ENCODE measurements at places on chromosomes 3 and 15.

DNA sequence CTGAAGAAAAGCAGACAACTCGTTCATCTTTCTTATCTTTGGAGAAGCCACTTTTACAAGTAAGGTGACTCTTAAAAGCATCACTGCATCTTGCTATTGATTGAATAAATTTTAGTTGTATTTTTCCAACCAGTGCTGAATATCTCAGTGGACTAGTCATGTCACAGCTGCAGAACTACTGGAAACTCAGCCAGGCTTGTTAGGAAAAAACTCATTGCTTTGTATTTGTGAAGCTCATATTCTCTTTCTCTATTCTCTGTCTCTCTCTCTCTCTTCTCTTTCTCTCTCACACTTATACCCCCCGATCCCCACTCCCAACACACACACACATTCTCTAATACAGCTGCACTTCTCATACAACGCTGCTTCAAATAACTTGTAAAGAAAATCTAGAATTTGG is 104.3 kb downstream of the WDR76 start:
- no peak for DNase-seq

GRCh38 chr3:188690064-188690463 is 481.7 kb upstream of the TPRG1 start:
- no peak for DNase-seq

DNA sequence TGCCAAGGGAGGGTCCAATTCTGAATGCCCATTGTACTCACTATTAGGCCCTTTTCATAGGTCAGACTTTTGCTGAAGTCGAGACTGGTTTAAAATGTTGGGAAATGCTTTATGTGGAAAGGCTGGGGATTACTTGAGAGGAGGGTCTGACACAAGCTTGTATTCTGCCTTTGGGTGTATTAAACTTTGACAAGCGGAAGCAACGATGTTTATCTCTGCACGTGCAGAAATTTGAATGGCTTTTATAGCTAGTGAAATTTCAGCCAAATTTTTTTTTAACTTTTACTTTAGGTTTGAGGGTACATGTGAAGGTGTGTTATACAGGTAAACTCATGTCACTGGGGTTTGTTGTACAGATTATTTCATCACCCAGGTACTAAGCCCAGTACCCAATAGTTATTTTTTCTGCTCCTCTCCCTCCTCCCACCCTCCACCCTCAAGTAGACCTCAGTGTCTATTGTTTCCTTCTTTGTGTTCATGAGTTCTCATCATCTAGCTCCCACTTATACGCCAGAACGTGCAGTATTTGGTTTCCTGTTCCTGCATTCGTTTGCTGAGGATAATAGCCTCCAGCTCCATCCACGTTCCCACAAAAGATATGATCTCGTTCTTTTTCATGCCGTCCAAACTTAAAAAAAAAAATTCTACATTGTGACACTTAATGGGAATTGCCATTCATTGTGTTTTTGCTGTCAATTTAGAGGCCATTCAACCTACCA is 223.0 kb upstream of the BHLHE40 start:
- DNase-seq = no peak

DNA sequence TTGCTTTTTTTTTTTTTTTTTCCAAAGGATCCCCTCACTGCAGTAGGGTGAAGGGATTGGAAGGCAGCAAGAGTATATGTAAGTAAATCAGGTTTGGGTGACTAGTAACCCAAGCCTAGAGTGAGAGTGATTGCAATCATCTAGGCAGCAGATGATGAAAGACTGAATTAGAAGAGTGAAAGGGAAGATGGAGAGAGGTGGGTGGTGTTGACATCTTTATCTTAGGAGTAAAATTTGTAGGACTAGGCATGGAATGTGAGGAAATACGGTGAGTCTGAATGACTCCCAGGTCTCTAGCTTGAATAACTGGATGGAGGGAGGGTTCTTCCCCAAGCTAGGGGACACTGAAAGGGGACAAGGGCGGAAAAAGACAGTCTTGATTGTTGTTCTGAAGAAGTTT is 63.4 kb downstream of the TPRG1 start:
- DNase-seq = no peak

- DNase-seq = no peak
Observed at GRCh38 chr3:160754371-160754854, 1.6 kb upstream of the PPM1L start.

GRCh38 chr3:135141160-135141559 is 346.1 kb downstream of the EPHB1 start:
- no peak for DNase-seq

- no peak for DNase-seq
Observed at GRCh38 chr3:9107738-9108137, 141.7 kb downstream of the SRGAP3 start.

- DNase-seq = no peak
Observed at GRCh38 chr3:136343446-136343845, 93.3 kb downstream of the PCCB start.

DNA sequence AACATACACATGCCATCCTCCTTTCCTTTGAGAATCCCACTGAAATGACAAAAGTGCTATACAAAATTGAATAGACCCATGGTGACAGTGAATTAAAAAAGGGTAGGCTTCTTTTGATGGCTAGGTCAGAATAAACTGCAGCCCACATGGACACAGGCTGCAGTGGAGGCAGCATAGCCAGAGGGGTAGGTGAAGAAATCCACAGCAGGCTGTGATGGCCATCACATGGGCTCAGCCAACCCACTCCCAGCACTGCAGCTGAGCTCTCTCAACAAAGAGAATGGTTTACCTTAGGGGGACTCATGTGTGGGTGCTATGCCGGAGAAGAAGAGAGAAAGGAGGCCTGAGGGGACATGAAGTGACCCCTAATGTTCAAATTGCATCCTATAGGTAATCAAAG is 331.1 kb downstream of the CHST2 start:
- DNase-seq = no peak

GRCh38 chr3:189530822-189531221 is 100.4 kb upstream of the TP63 start:
- no peak for DNase-seq

GRCh38 chr3:27311400-27311799 is 57.8 kb downstream of the NEK10 start:
- no peak for DNase-seq

- no peak for DNase-seq
Observed at GRCh38 chr3:30628901-30629590, 22.6 kb downstream of the TGFBR2 start.

GRCh38 chr3:125594581-125595011 is 701 bp downstream of the OSBPL11 start:
- DNase-seq = peak; percentile 9

GRCh38 chr3:23950293-23950692 is 5.2 kb downstream of the NR1D2 start:
- no peak for DNase-seq

GRCh38 chr3:187044867-187045552 is 94.3 kb downstream of the RPL39L start:
- no peak for DNase-seq

- DNase-seq = no peak
Observed at GRCh38 chr15:80846031-80846815, 67.1 kb downstream of the CEMIP start.

DNA sequence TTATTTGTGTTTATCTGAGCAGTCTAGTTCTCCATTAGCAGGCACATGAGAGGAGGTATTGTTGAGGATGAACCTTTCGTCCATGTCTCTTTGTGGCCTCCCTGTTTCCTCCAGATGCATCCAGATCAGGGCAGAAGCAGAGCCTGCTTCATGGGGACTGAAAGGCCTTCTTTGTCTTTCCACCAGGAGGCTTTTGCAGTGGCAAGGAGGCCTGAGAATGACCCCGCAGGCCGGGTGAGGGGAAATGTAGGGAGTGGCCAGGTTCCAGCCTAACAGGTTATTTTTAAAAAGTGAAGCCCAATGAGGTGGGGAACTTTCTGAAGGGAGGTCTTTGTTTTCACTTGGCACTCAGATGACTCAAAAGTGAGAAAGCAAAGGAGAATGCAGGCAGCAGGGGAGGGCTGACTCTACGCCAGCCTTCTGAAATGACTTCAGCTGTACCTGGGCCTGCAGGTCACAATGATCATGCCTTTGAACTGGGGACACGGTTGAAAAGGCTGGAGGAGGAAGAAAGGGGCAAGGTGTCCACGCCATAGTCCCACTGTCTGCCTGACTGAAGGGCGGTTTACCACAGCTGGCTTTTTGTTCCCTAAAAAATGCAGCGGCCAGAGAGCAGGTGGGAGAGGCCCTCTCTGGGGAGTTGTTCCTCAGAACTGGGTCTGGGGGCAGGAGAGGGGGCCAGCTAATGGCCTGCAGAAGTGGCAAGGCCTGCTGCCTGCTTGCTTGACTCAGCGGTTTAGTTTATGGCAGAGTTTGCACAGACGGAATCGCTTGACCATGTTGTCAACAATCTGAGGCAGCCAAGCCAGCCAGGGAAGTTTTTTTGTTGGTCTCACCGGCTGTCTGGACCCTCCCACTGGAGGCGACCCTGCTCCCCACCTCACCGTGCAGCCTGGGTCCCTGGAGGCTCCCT is 28.7 kb downstream of the CMTM7 start:
- DNase-seq = peak; percentile 38

DNA sequence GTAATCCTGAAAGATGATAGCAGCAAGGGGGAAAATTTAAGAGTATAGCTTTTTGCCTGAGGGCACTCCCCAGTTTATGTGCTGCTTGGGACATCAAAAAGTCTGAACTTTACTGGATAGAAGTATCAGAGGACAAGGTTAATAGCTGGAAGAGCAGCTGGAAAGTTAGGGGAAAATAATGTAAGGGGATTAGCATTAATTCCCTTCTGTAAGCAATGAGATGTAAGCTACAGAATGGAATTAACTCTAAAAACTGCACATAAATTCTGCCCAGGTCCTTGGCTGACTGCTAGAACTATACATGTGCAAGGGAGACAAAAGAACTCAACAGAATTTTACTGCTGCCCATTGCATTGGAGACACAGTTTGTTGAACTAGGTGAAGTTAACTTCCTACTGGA is 55.6 kb downstream of the ATP11B start:
- DNase-seq = no peak

DNA sequence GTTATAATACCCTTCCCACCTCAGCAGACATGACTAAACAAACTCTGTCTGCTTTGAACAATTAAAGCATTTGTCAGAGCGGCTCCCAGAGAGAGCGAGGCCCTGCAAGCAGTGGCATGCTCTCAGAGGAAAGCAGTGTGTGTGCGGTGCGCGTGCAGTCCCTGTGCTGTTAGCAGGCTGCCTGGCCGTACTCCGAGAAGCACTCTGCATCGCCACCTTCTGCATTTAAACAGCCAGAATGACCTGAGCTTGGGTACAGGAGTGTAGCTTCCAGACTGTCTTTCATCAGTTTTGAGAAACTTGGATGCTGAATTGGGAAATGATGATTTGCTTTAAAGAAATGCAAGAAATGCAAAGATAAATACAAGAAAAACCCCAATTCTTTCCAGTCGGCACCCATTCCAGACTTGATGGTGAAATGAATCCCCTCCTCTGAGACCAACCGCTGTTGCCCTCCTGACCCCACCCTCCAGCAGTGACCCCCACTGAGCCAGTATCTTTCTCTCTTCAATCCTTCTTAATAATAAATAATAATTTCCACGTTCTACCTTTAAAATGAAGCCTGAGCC is 113.5 kb downstream of the VGLL4 start:
- no peak for DNase-seq

DNA sequence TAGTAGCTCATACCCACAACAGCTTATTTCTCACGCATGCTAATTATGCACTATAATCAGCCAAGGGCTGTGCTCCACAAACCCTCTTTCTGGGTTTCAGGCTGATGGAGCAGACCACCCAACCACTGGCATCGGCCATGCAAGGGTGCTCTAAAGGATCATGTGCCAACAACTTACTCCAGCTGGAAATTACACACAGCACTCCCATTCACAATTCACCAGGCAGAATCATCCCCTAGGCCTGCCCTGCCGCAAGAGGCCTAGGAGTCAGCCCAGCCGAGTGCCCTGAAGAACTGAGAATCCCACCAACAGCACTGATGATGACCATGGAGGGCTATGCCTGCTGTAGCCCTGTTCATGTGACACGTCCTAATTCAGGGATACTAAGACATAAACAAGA is 216.2 kb upstream of the CHRNA7 start:
- DNase-seq = no peak

- no peak for DNase-seq
Observed at GRCh38 chr3:195212749-195213375, 58.1 kb downstream of the XXYLT1 start.

DNA sequence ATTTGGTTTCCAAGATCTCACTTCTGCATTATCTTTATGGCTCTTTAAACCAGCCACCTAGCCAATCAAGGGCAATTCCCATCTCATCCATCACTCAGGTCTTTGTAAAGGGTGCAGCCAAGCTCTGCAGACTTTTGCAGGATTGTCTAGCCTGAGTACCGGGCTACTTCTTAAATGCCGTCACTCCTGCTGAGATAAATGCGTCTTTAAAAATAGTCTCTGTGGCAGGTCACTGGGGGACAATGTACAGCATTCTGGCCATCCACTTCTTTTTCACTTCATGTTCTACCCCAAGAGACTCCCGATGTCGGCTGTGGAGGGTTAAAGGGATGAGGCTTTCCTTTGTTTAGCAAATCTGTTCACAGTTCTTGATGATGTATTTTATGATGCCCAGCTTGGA is 194.7 kb downstream of the SV2B start:
- no peak for DNase-seq

- DNase-seq = no peak
Observed at GRCh38 chr15:30979457-30979856, 12.0 kb downstream of the MTMR10 start.

GRCh38 chr15:33209575-33210481 is 15.3 kb upstream of the FMN1 start:
- no peak for DNase-seq

DNA sequence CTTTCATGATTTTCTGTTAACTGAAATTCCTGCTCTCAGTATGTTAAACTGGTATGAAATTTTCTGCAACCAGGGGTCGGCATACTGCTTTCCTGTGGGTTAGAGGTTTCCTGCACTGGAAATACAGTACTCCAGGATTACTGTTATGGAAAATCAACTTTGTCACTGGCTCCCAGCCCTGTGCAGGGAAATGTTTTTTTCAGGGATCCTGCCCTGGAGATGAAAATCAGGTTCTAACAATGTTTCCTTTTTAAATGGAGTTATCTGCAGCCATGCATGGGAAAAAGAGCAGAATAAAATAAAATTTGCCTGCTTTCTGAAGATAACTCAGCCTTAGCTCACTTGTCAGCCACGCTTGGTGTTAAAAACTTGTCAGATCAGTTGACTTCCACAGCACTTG is 220.4 kb downstream of the IL5RA start:
- DNase-seq = no peak

DNA sequence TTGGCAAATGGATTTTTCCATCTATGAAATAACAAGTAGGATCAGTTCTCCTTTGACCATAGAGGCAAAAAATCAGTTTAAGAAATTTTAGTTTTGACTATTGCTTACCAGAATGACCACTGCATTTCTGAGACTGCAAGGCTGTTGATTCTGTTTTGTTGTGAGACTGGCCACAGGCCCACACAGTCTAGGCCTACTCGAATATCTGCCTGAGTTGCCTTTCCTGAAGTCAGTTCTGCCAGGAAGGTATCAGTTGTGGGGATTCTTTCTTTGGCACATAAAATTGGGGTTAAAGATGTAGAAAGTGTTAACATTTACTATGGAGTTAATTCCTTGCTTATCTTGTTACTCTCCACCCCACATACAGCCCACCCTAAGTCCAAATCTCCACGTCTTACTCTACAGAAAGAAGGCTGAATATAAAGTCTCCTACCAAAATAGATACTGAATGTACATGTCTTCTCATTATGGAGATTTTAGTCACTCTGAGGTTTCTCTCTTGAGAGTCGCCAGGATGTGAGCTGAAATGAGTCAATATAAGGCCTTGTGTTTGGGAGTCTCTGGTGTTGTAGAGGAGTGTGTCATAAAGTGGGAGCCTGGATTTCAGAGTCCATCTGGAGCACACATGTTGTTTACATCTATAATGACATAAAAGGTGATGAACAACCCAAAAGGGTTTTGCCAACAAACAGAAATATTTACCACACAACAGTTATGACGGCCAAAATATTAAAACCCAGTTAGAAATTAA is 45.0 kb upstream of the WWTR1 start:
- no peak for DNase-seq

Data from stimulated activated CD4-positive, alpha-beta T cell treated with anti-CD3 and anti-CD28 coated beads, Interleukin-4, amount 100 ng/mL, for 1 hour (primary cell).